ENCODE measurements at places on chromosomes 16 and 17.

GRCh38 chr16:14499110-14499509, 130.9 kb downstream of the PARN start:
- no peak for DNase-seq

DNA sequence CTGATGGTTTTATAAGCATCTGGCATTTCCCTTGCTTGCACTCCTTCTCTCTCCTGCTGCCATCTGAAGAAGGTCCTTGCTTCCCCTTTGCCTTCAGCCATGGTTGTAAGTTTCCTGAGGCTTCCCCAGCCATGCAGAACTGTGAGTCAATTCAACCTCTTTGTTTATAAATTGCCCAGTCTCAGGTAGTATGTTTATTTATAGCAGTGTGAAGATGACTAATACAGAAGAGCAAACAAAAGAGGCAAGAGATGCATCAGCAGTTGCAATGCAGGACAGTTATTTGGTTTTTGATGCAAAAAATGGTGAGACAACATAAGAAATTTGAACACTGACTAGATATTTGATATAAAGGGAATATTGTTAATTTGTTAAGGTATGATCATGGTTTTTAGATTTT, 16.8 kb downstream of the TMEM100 start:
- DNase-seq = no peak

DNA sequence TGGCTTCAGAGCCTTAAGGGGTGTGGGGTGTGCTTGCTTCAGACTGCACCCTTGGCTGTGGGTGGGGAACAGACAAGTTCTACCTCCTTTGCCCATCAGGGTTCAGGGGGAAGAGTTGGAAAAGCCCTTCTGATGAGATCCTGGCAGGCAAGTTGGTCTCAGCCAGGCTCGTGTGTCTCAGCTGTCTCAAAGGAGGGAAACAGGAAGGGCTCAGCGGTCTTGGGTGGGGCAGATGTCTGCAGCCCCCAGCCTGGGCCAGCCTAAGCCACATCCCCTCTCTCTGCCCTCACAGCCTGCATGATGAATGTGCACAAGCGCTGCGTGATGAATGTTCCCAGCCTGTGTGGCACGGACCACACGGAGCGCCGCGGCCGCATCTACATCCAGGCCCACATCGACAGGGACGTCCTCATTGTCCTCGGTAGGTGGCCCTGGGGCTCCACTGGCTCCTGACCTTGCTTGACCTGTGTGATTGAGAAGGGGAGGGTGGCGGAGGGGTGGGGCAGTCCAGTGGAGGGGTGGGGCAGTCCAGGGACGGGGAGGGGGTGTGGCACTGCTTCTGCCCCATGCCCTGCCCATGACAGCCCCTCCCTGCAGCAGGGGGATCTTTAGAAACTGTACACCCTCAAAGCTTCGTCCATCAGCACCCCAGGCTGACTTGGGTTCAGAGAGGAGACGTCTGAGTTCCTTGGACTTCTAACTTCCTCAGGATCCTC, 199.5 kb downstream of the PRKCB start:
- DNase-seq = no peak

DNA sequence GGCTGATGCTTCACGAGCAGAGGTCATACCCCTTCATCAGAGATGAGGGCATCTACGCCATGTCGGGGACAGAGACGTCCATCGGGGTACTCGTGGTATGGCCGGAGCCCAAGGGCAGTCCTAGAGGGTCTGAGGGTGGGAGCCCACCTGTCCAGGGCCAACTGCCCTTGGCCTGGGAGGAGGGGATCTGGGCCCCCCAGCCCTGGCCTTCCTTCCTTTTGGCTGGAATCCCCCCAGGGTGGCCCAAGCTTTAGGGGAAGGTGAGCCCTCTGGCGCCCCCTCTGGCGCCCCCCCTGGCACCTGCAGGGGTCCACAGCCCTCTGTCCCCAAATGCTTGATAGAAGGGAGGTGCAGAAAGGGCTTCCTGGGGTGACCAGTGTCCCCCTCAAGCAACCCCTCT, 69.3 kb downstream of the SCNN1B start:
- no peak for DNase-seq

DNA sequence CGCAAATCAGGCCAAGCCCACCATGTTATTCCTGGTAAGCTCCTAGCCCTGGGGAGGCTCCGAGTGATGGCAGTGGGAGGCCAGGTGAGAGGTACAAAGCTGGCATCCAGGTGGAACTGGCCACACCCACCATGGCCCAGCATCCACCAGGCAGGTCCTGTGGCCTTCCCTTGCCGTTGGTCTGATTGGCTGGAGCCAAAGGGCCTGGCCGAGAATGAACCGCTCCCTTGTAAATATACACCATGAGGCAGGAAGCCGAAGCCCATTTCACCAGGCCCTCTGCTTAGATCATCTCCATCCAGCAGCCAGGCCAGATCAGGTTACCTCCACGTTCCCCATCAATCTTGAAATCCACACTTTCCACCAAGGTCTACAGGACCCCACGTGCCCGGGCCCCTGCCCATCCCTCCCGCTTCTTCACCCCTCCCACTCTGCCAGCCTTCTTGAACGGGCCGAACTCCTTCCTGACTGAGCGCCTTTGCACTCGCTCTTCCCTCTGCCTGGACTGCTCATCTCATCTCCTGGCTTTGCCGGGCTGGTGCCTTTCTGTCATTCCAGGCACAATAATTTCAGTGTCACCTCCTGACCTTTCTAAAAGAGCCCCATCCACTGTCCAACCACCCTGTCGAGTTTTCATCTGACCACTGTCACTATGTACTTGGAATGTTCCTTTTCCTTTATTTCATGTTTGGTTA, 5.8 kb downstream of the SOCS1 start:
- no peak for DNase-seq

GRCh38 chr17:76953066-76953465, 84.9 kb downstream of the MGAT5B start:
- DNase-seq = no peak

DNA sequence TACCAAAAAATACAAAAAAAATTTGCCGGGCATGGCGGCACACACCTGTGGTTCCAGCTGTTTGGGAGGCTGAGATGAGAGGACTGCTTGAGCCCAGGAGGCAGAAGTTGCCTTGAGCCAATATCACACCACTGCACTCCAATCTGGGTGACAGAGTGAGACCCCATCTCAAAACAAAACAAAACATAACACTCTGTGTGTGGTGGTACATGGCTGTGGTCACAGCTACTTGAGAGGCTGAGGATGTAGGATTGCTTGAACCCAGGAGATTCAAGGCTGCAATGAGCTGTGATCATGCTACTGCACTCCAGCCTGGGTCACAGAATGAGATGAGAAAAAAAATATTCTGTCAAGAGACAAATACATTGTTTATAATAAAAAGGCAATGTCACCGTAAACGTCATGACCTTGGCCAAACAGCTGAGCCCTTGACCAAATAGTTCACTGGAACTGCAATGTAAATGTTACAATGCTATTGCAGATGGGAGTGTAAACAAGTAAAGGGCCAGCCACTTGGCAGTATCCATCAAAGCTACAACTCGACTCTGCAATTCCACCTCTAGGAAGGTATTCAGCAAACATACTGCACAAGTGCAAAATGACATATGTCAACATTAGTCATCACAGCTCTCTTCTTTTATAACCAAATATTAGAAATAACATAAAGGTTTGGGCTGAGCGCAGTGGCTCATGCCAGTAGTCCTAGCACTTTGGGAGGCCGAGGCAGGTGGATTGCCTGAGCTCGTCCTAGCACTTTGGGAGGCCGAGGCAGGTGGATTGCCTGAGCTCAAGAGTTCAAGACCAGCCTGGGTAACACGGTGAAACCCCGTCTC, 16.9 kb downstream of the EARS2 start:
- DNase-seq = no peak

DNA sequence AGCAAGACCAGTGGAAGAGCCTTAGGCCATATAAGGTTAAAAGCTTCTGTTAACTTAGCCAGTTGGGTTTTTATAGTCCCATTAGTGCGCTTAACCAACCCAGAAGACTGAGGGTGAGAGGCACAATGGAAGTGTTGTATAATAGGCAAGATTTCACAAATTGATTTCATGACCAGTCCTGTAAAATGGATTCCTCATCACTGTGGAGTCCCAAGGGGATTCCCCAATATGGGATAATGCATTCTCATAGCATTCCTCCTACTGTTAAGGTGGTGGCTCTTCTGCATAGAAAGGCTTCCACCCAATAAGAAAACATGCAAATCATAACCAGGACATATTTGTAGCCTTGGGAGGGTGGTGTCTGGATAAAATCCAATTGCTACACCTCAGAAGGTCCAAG, 22.1 kb upstream of the B4GALNT2 start:
- DNase-seq = no peak

DNA sequence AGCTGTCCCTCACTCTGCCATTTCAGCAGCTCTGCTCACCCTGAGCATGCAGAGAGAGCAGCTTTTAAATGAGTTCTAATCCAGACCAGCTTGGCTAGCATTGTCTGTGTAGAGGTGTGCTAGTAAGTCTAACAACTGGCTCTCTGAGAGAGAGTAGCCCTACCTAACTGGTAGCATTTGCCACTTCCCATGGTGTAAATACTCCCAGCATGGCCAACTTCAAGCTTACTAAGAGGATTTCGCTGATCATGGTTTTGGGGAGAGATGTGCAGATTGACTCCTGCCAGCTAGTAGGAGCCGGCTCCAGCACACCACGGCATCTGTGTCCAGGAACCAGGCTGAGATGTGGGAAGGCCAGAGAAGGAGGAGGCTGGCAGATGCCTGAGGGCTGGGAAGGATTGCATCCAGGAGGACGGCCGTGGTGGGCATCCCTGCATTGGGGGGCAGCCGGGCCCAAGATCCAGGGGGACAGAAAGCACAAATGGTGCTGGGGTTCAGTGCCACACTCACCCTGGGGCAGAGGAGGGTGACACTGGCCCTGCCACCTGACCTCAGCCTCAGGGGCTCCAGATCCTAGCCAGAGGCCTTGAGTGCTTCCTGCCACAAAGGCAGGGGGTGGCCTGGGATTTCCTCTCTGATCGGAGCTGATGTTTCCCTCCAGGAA, 394.9 kb upstream of the TNRC6C start:
- no peak for DNase-seq

- no peak for DNase-seq
Observed at GRCh38 chr16:12771341-12771798, 32.3 kb downstream of the CPPED1 start.

- no peak for DNase-seq
Observed at GRCh38 chr16:4347010-4347409, 4.1 kb downstream of the PAM16 start.

DNA sequence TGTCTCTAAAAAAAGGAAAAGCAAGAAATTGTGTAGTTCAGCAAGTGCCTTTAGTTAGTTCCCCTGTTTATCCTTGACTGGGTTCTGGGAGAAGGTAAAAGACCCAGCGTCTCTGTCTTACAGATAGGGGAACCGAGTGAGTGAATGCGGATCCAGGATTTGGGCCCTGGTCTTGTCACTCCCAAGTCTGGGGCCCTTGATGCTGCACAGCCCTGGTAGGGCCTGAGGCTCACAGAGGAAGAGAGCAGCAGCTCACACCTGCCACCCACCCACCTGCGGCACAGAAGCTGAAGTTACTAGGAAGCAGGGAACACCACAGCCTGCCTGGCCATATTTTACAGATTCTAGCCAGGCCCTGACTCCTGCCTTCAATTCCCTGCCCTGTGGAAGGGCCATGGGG, 22.2 kb downstream of the LASP1 start:
- DNase-seq = no peak

GRCh38 chr17:4544951-4545216, 10.3 kb downstream of the MYBBP1A start:
- DNase-seq = no peak

DNA sequence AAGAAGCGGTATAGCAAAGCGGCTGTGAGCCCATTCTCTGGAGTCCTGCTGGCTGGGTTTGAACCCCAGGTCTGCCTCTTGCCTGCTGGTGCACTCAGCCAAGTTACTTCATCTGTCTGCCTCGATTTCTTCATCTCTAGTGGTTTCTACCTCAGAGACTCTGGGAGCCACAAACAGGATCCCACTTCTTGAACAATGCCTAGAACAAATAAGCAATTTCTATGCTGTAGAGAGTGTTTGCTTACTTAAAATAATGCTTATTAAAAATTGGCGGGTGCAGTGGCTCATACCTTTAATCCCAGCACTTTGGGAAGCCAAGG, 75.5 kb downstream of the CMIP start:
- DNase-seq = no peak

DNA sequence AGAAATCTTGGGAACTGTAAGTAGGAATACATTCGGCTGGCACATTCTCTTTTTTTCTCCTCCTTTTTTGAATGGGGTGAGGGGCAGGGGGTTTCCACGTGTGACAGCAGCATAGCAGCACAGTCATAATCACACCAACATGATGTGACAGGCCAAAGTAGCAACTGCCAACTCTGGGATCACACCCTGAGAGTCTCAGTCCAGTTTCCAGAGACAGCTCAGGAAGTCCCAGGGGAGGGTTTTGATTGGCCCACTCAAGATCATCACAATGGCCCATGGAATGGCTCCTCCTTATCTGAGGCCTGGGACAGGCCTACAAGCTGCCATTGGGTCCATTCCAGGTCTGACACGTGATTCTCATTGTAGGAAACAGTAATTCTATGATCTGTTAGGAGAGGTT, 207.1 kb upstream of the ASIC2 start:
- DNase-seq = no peak

- no peak for DNase-seq
Observed at GRCh38 chr16:4505356-4506147, 29.4 kb downstream of the HMOX2 start.

GRCh38 chr17:50534222-50534978, 1.9 kb downstream of the EPN3 start:
- no peak for DNase-seq

GRCh38 chr17:4340914-4341615, 25.4 kb downstream of the UBE2G1 start:
- no peak for DNase-seq

- no peak for DNase-seq
Observed at GRCh38 chr16:7436306-7436705, 103.7 kb downstream of the RBFOX1 start.
